ENCODE measurements at places on chromosomes 5 and 9.

GRCh38 chr5:162096448-162096847 is 28.9 kb downstream of the GABRG2 start:
- DNase-seq = no peak

GRCh38 chr5:179716286-179716685 is 16.3 kb upstream of the MAML1 start:
- DNase-seq = no peak

- DNase-seq = no peak
These were observed 37.9 kb upstream of the KLF9 start for GRCh38 chr9:70452365-70452764.

DNA sequence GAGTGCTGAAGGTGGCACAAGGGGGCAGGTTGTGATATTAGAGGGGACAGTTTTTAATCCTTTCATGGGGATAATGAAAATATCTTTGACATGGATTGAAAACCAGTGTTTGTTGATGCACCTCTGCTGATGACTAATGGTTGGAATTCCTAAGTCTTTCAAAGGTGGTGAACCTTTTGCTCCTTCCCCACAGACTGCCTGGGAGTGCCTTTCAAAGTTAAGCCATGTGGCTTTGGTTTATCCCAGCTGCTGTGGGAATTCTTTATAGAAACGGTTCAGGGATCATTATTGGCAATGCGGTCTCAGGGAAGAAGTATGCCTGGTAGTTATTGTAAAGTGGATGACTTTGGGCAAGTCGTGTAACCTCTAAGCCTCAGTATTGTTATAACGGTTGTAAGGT is 45.7 kb downstream of the PIP5K1B start:
- no peak for DNase-seq

GRCh38 chr5:6820851-6821479 is 107.7 kb downstream of the TENT4A start:
- no peak for DNase-seq

GRCh38 chr9:72041775-72042194 is 18.6 kb downstream of the C9orf57 start:
- DNase-seq = no peak

DNA sequence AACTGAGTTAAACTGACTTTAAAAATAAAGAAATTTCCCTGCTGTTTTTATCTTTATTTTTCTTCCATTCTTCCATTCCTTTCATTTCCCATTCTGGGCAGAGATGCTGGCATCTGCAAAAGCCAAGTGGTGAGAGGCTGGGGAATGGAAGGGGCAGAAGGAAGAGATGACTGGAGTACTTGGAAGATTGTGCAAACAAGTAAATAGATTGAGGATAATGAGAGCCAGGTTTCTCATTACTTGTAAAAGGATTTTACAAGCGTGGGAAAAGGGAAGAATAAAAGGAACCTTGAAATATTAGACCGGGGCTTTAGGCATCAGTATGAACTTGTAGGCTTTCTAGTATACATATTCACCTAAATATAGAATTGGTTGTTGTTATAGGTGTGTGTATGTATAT is 341.2 kb downstream of the CAAP1 start:
- no peak for DNase-seq

DNA sequence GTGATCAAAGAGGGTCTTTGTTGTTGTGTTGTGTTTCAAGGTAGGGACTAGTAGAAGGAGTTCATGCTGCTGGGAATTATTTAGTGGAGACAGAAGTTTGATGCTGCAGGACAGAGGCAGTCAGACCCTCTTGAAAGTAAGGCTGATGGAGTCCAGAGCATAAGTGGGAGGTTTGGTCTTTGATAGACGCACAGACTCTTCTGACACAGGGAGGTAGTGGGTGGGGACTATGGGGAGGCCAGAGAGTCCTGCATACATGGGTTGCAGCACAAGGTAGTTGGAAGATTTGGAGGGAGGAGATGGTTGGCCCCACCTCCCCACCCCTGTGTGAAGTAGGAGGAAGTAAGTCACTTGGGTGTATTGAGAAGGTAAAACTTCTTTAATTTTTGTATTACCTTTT is 2.4 kb upstream of the CCDC112 start:
- DNase-seq = no peak

GRCh38 chr9:129187042-129187441 is 9.0 kb upstream of the IER5L start:
- DNase-seq = no peak

GRCh38 chr9:33295571-33295970 is 5.3 kb downstream of the NFX1 start:
- no peak for DNase-seq

GRCh38 chr5:122967085-122967484 is 69.4 kb downstream of the PPIC start:
- no peak for DNase-seq

DNA sequence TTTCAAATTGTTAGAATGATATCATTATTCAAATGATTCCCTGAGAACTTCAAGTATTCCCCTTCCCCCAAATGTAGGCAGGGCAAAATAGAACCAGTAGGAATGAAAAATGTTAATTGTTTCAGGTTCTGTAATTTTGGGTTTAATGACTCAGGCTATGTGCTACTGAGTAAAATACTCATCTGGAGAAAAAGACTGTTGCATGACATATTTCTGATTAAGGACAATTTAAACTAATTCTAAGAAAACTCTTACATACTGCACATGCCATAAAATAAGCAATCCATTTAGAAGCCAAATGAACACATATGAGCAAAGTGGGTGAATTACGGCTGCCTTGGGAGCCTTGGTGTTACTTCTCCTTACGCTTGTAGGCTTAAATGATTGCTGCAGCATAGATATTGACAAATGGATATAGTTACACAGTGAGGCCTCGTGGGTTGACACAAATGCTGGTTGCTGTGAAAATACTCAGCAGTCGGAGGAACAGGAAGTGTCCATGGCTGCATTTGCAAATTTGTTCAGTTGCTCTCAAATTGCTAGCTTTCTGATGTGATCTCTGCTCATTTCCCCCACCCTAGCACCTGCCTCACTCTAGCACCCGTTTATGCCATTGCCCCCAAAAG is 174.9 kb upstream of the DMAC1 start:
- no peak for DNase-seq

GRCh38 chr5:151357792-151358191 is 10.4 kb upstream of the SLC36A2 start:
- DNase-seq = no peak

GRCh38 chr5:5481633-5482032 is 59.2 kb downstream of the ICE1 start:
- DNase-seq = no peak

DNA sequence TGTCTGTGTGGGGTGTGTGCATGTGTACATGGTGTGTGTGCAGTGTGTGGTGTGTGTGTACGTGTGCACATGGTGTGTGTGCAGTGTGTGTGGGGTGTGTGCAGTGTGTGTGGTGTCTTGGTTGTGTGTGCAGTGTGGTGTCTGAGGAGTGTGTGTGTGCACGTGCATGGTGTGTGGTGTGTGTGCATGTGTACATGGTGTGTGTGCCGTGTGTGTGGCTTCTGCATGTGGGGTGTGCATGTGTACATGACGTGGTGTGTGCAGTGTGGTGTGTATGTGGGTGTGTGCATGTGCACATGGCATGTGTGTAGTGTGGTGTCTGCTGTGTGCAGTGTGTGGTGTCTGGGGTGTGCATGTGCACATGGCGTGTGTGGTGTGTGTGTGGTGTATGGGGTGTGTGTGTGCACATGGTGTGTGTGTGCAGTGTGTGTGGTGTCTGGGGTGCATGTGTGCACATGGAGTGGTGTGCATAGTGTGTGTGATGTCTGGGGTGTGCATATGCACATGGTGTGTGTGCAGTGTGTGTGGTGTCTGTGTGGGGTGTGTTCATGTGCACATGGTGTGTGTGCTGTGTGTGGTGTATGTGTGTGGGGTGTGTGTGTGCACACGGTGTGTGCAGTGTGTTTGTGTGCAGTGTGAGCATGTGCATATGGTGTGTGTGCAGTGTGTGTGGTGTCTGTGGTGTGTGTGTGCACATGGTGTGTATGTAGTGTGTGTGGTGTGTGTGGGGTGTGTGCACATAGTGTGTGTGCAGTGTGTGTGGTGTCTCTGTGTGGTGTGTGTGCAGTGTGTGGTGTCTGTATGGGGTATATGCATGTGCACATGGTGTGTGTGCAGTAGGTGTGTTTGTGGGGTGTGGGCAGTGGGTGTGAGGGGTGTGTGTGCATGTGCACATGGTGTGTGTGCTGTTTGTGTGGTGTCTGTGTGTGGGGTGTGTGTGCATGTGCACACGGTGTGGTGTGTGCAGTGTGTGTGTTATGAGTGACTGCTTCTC is 40.6 kb upstream of the ZNG1F start:
- no peak for DNase-seq

DNA sequence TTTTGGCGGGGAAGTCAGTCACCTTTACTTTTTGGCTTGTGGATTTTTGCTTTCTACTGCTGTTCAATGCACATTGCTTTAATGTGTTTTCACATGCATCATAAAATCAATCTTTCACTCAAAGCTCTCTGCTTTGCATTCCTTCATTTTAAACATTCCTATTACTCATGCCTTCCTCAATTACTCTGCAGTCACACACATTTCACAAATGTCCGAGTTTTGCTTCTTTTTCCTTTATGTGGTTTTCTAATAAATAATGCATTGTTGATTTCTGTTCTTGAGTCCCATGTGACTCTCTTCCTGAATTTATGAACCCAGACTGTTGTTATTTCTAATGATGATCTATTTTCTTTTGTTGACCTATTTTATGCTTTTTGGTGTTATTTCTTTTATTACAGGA is 82.3 kb upstream of the EPB41L4B start:
- DNase-seq = no peak

DNA sequence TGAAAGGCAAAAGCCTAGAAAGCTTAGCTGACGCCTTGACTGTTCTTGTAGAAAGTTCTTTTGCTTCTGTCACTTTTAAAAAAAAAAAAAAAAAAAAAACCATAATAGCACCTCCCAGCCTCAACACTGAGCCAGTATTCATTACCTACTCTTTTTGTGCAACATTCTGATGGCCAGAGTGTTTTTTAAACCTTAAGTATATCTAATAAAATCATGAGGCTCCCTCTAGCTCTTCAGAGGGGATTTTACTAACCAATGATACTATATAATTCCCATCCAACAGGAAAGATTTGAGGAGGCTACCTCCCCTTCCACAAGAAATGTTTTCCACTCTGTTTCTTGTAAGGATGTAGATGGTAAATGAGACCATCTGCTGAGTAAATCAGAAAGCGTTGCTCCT is 3.9 kb downstream of the BNC2 start:
- DNase-seq = no peak

DNA sequence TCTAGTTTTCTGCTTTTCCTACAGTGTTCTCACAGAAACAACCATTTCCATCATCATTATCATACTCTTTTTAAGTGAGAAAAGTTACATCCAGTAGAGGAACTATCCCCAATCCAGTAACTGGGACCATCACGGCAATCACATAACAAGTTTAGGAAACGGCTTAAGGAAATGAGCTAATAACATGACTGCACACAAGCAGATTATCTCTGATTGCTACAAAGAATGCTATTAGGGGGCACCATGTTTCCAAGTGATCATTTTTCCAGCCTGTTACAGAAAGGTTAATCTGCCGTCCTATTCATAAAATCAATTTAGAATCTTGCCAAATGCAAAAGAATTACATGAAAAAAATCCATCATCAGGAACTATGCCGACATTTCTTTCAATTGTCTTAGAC is 94.6 kb downstream of the EFNA5 start:
- no peak for DNase-seq

- DNase-seq = peak; percentile 66
These were observed 105.9 kb downstream of the DPYSL3 start for GRCh38 chr5:147403651-147404640.

- no peak for DNase-seq
These were observed 24.0 kb downstream of the CDH6 start for GRCh38 chr5:31217446-31217845.

- no peak for DNase-seq
These were observed 490.0 kb upstream of the PIK3R1 start for GRCh38 chr5:67725604-67726003.

DNA sequence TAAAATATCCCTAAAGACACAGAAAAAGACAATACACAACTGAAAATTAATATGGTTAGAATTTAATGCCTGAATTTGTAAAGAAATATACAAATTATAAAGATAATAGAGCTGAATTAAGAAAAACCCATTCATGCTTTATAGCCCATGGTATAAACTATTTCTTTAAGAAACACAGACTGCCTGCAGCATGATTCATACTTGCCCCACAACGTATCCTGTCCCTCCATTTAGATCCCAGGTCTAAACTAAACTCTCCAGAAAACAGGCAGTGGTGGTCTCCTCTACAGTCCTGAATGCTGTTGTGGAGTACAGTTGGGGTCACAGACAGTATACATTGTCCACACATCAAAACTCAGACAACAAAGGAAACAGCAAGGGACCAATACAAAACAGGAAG is 24.8 kb downstream of the IL6ST start:
- no peak for DNase-seq

DNA sequence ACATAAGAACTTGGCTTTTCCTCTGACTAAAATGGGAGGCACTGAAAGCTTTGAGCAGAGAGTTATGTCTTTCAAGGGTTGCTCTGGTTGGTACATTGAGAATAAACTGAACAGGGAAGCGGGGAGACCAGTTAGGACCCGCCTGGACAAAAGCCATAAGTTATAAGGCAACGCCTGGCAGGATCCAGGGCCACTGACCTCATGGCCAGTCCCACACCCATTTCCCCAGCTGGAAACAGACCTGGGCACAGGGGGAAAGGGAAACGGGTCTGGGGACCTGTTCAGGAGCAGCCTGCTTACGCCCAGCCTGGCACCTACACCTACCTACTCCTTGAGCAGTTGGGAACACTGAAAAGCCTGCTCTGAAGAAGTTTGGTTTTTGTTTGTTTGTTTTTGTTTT is 1.3 kb downstream of the SPINK4 start:
- no peak for DNase-seq

DNA sequence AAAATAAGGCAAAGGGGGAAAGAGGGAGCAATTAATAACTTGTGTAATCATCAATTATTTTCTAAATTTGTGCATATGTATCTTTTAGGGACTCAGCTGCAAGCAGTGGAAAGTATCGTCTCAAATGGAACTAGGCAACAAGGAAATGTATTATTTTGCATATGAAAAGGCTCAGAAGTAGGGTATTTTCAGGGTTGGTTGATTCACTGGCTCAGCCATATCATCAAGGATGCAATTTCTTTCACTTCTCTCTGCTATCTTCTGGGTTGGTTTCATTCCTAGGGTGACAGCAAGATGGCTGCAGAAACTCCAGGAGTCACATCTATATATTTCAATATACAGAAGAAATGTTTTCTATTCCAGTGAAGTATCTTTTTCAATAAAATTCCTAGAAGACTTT is 509.8 kb downstream of the DMAC1 start:
- DNase-seq = no peak

- no peak for DNase-seq
These were observed 462.2 kb downstream of the DIRAS2 start for GRCh38 chr9:90180381-90180780.

GRCh38 chr9:93387791-93388190 is 63.7 kb upstream of the FAM120A start:
- no peak for DNase-seq

GRCh38 chr5:126508962-126509279 is 85.7 kb downstream of the GRAMD2B start:
- DNase-seq = no peak
